ENCODE measurements at places on chromosomes 5 and 9.

- no peak for DNase-seq
Measured at GRCh38 chr9:122075135-122076030, 17.7 kb downstream of the TTLL11 start.

GRCh38 chr5:35172533-35172932 is 57.8 kb downstream of the PRLR start:
- no peak for DNase-seq

- DNase-seq: peak; percentile 72
Measured at GRCh38 chr5:163379298-163380155, 57.9 kb upstream of the CCNG1 start.

GRCh38 chr5:7456206-7456605 is 60.3 kb downstream of the ADCY2 start:
- no peak for DNase-seq

- DNase-seq: no peak
Measured at GRCh38 chr5:79728396-79728795, 38.8 kb downstream of the CMYA5 start.

DNA sequence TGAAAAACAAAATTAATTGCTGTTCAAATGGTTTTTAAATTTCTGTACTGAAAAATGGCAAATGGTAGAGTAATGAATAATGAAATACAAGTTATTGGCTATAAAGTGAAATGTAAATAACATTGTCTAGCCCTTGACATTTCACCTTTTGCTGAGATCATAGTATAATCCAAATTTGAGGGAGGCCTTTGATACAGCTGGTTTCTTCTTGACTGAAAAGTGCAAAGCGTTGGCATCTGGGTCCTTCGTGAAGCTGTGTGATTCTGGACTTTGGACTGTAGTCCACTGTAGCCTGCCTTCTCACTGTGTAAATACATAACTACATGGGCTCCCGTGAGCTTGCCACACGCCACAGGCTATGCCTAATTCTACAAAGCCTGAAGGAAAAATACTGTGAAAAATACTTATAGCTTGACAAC is 52.3 kb downstream of the ARHGEF28 start:
- DNase-seq: no peak

DNA sequence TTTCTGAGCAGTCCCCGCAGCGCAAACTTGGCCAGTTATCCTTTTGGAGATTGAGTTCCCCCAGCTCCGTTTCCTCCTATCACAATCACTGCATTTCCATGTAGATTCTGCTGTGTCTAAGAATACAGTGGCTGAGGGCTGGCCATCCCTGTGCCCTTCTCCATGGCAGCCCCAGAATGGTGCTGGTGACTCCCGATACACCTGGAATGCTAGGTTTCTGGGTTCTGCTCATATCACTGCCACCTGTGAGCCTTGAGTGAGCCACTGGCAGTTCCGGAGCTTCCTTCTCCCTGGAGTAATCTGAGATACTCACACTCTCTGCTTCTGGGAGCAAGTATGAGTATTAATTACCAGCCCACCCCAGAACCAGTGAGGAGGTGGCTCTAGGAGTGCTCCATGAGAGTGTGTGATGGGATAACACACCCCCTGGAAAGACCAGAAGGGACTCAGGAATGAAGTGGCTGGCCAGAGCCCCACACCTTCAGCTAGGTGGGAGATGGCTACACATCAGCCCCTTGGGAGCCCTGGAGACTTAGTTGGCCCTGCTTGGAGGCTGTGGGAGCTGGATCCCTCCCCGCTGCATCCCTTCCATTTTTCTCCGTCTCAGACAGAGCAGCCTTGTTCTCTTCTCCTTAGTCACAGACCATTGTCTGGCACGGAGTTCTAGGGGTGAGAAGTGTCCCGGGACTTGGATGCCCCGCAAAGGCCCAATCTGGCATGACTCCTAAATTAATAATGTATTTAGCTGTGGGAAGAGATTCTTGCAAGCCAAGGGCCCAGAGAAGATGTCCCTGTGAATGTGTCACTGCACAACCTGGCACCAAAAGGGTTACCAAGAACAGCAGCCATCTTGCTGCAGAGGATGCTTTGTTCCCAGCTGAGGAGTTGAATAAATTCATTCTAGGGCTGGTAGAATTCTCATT is 4.9 kb downstream of the PCDHGC5 start:
- DNase-seq: no peak

All from hematopoietic multipotent progenitor cell treated with erythropoietin and hydrocortisone succinate and interleukin-3 and kit ligand, for 4 days (in vitro differentiated cells).